ENCODE measurements at places on chromosomes 7 and 10.

- DNase-seq, result no peak
Observed at GRCh38 chr10:16811292-16811691, 5.9 kb downstream of the RSU1 start.

DNA sequence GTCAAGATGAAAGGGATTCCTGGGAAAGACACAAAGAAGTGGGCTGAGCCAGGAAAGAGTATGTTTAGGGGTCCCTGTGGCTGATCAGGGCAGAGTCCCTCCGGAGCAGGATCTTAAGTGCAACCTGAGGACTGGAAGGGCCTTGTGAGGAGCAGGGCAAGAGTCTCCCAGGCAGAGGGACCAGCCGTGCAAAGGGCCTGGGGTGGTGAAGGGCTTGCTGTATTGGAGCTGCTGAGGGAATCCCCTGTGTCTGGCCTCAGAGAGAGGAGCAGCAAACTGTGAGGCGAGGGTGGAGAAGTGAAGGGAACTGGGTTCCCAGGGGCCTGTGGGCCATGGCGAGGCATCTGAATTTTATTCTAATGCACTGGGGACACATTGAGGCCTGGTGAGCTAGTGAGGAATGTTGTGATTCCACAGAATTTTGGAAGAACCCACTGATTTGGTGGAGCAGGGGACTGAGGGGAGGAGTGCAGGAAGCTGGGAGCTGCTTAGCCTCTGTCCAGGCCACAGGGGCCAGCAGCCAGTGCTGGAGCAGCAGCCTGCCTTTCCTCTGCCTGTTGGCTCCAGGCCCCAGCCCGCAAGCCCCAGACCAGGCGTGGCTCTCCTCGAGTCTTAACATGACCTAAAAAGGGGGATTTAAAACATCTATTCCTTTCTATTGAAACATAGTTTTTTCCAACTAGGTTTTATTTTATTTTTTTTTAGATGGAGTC, 138.4 kb upstream of the IGFBP3 start:
- DNase-seq, result no peak

- DNase-seq, result no peak
Observed at GRCh38 chr7:6251653-6252052, 20.8 kb downstream of the CYTH3 start.

GRCh38 chr7:30973791-30974604, 10.2 kb downstream of the GHRHR start:
- no peak for DNase-seq

- DNase-seq, result peak; percentile 87
Observed at GRCh38 chr10:133394064-133394663, at the start of gene MTG1. MTG1 (plus strand) TSS chr10:133394157; CDS start chr10:133394221, 64 bp downstream.

DNA sequence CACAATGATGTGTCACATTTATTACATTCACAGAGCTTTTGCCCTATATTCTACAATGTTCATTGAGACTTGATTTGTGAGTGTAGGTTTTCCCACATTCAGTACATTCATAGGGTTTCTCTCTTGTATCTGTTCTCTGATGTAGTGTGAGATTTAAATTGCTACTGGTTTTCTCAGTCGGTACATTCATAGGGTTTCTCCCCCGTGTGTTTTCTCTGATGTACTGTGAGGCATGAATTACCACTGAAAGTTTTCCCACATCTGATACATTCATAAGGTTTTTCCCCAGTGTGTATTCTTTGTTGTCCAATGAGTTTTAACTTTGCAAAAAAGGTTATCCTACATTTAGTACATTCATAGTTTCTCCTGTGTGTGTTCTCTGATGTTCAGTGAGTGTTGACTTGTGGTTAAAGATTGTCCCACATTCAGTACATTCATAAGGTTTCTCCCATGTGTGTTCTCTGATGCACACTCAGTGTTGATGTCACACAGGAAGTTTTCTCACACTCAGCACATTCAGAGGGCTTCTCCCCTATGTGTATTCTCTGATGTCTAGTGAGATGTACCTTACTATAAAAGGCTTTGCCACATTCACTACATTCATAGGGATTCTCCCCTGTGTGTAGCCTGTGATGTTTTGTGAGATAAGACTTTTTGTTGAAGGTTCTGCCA, 63.0 kb downstream of the ZNF248 start:
- DNase-seq, result no peak

DNA sequence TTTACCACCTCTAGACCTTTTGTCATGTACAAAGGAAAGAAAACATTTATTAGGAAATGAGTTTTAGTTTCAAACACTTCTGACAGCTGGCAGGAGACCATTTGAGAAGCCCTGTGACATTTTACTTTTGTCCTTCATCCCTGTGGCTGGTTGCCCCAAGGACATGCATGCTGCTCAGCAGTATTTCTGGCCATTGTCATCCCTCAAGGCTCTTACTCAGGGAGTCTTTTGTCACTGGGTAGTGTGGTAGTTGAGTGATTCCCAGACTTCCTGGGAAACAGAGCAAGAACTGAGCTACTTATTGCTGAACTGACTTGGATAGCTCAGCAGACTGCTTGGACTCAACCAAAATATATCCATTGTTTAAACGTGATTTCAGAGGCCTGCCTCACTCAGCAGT, 142.8 kb downstream of the LRRC4 start:
- DNase-seq, result no peak

- no peak for DNase-seq
Observed at GRCh38 chr7:55212838-55213237, 152.3 kb upstream of the LANCL2 start.

GRCh38 chr7:55887821-55888247, 578 bp downstream of the ZNF713 start:
- DNase-seq, result peak; percentile 45

GRCh38 chr7:83947260-83947659, 247.3 kb downstream of the SEMA3A start:
- no peak for DNase-seq

DNA sequence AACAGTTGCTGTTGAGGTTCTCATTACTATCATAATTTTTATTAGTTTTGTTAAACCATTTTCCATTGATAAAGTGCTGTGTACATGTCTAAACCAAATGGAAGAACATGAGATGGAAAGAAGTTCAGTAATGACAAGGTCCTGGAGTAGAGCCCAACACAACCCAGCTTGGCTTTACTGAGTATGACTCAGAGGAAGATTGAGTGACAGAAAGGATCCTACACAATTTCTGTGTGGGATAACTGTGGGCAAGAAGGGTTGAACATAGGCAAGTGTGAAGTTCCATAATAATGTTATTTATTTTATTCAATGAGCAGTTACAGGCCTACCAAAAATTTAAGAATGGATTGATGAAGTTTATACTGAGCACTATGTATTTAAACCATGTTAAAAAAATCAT, 15.9 kb downstream of the PRKG1 start:
- no peak for DNase-seq

GRCh38 chr7:107913851-107914250, 22.9 kb downstream of the DLD start:
- no peak for DNase-seq

- no peak for DNase-seq
Observed at GRCh38 chr7:88432301-88432700, 125.6 kb upstream of the STEAP4 start.

DNA sequence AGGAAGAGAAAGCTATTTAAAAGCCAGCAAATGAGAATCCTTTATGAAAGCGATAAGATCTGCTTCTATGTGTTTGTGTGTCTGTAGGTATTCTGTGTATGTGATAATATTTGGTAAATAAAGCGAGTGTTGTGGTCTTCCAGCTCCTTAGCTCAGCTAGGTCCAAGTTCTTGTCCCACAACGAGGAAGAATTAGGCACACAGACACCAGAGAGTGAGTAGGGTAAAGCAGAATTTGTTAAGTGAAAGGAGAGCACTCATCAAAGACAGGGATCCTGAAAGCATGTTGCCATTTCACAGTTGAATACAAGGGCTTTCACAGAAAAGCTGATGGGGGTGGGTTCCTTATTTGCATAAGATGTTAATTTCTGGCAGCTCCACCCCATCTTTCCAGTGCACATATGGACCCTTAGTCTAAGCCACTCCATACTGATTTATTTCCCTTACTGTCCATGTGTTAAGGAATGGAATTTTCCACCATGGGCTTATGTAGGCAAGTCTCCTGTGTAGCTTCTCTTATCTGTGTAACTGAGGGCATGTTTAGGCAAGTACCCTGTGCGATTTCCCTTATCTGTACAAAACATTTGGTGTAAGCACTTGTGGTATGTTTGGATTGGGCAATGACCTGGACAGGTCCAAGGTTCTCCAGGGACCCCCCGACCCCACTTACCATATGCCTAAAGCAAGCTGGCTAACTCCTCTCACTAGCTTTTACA, 165.9 kb upstream of the VIPR2 start:
- no peak for DNase-seq

DNA sequence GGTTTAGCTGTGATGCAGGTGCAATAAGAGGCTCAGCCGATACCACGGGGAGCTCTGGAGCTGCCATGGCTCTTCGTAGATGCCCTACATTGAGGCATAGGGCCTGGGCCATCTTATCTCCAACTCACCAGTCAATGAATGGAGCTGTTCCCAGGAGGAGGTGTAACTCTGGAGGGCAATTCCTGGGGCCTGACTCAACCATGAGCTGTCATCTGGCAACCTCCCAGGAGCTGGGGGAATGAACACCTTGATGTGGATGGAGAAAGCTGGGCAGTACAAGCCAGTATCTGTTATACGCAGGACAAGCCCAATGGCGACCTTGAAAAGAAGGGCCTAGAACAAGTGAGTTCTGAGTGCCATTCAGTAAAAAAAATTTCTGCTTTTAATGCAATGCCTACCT, 224.0 kb upstream of the PLXDC2 start:
- no peak for DNase-seq

- DNase-seq, result no peak
Observed at GRCh38 chr10:31151301-31151700, 119.6 kb upstream of the ZNF438 start.

DNA sequence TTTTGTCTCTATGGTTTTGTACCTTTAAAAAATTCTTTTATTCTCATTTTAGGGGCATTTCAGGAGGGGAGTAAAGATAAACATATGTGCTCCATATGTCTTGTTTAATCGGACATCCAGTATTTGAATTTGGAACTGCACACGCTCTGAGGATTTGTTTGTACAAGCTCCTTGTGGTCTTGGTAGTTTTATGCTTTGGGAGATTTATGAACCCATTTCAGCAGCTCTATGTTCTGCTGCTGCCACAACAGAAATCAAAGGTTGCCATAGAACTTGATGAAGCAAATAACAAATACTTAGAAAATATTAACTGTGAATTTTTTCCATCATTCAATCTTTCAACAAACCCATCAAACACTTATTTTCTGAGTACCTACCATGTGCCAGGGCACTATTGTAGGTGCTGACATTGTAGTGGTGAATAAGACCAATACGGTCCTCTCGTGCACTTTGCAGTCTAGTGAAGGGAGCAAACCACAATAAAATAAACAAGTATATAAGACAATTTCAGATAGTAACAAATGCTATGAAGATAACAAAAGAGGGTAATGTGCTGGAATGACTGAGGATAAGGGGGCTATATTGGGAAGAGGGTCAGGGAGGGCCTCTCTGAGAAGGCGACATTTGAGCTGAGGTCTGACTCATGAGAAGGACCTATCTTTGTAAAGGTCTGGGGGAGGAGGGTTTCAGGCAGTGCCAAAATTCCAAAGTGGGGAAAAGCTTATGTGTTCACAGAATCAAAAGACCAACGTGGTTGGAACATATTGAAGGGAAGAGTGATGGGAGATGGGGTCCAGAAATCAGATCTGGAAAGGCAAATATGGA, 30.4 kb downstream of the MYPN start:
- no peak for DNase-seq

- DNase-seq, result no peak
Observed at GRCh38 chr10:43853369-43853768, 204.7 kb upstream of the ZNF32 start.

GRCh38 chr7:112449353-112449752, 907 bp upstream of the IFRD1 start:
- DNase-seq, result no peak

DNA sequence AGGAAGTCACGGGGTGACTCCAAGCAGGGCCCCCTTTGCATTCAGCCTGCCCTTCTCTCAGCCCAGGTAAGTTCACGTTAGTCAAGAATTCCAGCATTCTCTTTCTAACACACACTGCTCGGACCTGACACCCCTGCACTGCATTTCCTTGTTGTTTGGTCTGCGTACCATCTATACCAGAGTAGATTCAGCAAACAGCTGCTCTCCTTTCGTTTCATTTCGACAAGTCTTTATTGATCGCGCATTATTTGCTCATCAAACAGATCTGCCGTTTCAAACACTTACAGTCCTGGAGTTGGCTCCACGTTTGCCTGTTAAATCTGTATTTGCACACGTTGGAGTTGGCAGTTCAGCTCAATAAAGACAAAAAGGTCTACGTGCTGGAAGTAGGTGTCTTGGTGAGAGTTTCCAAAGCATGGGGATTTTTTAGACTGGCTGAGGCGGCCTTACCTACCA, 495.1 kb downstream of the RPS24 start:
- peak; percentile 96 for DNase-seq

- DNase-seq, result peak; percentile 48
Observed at GRCh38 chr10:19819419-19820033, 3.3 kb downstream of the PLXDC2 start.

GRCh38 chr7:26721450-26721849, 142.9 kb downstream of the SKAP2 start:
- no peak for DNase-seq

- no peak for DNase-seq
Observed at GRCh38 chr7:31549611-31550010, 35.7 kb downstream of the ITPRID1 start.

- DNase-seq, result no peak
Observed at GRCh38 chr10:29656451-29656992, 21.8 kb upstream of the SVIL start.

- no peak for DNase-seq
Observed at GRCh38 chr10:20633714-20634113, 263.4 kb downstream of the NEBL start.

DNA sequence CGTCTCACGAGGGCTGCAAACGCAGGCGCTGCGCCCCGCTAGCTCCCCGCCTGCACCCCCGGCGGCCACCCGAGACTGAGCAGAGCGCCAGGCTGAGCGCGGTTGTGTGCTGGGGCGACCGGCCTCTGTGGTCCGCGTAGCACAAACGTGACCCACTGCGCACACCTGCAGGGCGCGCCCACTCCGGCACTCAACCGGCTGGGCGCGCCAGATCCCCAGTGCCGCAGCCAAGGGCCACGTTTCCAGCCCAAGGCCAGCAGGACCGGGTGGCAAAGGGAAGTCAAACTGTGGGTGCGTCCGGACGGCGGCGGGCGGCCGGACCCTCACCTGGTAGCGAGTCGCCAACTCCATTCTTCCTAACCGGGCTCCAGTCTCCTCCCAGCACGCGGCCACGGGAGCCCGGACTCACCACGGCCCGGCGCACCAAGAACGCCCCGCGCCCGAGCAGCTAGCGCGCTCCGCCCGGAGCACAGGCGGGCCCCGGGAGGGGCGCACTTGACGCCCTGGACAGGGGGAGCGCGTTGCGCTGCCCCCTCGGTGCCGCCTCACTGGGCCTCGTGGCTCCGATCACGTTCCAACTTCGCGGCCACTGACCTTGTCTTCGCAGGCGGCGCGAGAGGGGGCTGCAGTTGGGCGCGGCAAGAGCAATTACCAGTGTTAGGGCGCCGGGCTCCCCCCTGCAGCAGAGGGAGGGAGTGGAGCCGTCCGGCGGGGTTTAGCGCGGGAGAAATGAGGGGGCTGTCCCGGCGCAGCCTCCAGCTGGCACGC, at the start of gene CDCA7L:
TSS of gene CDCA7L (minus strand) at position 446 of the 768 bp plus-strand sequence. CDS start at position 351, 95 bp downstream.
- DNase-seq, result peak; percentile 59

All from NCI-H510A treated with DMSO at 0.1 percent for 48 hours (cell line).